ENCODE measurements at places on chromosomes 2 and 18.

GRCh38 chr2:74226648-74227213, 28.3 kb downstream of the MTHFD2 start:
- no peak for DNase-seq

- no peak for DNase-seq
Observed at GRCh38 chr2:36667931-36668330, 28.6 kb upstream of the VIT start.

- DNase-seq, result no peak
Observed at GRCh38 chr2:557635-558301, 119.4 kb downstream of the TMEM18 start.

DNA sequence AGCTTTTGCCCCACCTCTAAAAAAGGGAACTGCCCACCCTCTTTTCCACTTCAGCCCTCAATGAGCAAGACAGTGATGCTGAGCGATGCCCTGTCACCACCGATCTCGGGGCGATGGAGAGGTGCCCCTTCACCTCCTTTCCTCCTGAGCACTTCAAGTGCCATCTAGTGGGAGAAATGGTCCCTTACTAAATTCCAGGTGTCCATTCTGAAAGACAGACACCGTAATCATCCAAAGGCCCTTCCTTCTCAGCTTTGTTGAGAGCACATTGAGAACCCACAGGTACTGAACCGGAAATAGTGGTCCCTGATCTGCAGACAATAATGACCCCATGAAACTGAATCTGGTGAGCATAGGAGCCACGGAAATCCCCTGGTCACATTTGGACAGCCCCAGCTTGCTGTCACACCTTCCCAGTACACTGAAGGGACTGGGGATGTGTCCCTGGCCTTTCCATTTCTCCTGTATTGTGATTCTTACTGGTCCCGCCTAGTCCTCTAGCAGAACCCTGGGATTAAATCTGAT, 38.5 kb downstream of the KCTD18 start:
- DNase-seq, result peak; percentile 16

DNA sequence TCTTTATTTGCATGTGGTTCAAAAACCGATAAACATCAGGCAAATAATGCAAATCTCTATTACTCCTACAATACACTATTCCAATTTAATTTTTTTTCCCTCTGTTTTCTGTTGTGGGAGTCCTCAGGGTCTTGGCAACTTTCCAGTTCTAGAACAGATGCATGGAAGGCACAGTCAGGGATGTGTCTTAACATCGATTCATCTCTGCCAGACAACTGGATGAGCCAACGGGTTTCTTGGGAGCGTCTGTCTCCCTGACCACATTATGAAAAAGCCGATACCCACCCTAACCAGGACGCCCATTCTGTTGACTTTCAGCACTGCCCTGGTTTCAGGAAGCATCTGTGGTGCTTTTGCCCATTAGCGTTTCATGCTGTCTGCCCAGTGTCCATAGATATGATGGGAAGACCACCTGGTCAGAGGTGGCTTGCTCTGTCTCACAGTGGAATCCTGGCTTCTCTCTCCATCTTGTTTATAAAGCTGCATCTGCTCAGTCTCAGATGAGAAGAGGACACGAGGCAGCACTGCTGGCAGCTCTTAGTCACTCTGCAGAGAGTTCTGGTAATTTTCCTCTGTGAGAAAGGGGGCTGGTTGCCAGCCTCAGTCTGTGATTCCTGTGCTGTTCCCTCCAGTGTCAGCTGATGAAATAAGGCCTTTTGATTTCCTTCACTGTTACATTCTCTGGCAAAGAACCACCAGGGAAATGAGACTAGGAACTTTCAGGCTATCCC, 57.9 kb upstream of the KCNE4 start:
- no peak for DNase-seq

Data from effector memory CD4-positive, alpha-beta T cell (primary cell).